NCI-H1105 treated with DMSO at 0.1 percent for 48 hours (cell line): ENCODE measurements at places on chromosomes 7 and 10.
A peak's percentile ranks its signal among the peaks of the same experiment; 100 is the strongest.

GRCh38 chr7:157459966-157460365 lies 123.2 kb downstream of the DNAJB6 start:
- DNase-seq = no peak

- DNase-seq = no peak
These were observed 252.2 kb downstream of the ELFN1 start for GRCh38 chr7:1922071-1922869.

DNA sequence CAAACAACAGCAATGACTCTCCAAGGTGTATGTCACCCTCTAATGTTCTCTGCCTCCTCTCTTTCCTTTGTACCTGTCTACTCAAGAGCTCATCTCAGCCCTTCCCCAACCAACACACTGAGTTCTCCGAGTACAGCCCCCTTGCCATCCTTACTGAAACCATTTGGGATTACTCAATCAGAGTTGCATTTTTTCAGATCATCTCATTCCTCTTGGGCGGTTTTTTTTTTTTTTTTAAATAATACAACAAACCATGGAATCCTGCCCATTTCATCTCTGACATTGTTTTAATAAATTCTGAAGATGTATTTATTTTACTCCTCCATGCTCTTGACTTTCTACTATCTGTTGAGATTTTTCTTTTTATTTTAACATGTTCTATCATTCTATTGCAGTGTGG lies 4.2 kb upstream of the CREB3L2 start:
- no peak for DNase-seq

DNA sequence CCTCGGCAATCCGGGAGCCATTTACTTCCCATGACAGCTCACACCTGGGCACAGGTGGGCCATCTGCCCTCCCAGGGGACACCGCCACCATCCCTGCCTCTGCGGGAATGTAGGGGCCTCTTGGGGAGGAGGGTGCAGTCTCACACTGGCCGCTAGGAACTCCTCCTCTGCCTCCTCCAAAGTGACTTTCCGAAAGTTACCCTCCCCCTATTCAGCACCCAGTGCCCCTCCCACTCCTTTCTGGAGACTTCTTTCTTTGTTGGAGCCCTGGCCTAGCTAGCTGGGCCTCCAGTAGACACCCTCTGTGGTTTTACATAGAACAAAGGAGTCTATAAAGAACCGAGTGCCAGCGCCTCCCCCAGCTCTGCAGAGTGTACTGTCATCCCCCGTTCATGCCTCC lies 45.8 kb upstream of the MNX1 start:
- no peak for DNase-seq

GRCh38 chr10:99394256-99394655 lies 36.2 kb downstream of the GOT1 start:
- peak; percentile 65 for DNase-seq

- DNase-seq = no peak
These were observed 464.5 kb downstream of the GRID1 start for GRCh38 chr10:85902051-85902450.

DNA sequence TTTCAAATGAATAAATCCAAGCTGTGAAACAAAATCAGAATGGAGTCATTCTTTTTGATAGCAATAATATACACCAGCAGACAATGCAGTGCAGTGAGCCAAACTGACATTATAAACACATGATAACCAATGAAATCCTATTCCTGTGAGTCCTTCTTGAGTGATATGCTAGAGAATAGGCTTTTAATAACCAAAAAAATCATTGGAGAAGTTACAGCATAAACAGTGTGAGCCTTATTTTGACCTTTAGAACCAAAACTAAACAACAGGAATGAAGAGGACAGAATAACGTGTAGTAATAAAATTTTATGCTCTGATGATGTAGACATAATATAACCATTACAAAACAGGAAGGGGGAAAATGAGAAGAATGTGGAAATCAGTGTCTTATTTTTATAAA lies 8.7 kb downstream of the HUS1 start:
- DNase-seq = no peak

DNA sequence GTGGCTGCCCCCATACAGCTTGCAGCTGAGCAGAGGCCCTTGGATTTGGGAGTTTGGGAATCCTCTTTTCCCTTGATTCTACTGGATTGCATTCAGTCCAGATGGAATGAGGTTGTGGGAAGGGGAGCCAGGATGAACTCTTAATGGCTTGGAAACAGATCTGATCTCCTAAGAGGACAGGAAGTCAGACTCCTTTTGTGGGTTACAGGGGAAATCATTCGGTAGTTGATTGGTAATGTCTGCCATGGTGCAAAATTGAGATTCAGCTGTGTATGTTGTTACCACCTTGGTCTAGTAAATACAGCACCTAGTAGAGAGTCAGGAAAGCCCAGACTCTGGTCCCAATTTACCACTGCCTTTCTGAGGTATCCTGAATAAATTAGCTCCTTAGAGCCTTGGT lies 144.2 kb upstream of the TNRC18 start:
- DNase-seq = no peak

- no peak for DNase-seq
These were observed 58.7 kb downstream of the MINDY3 start for GRCh38 chr10:15801641-15802040.

GRCh38 chr7:110224643-110225042 lies 866.3 kb upstream of the LRRN3 start:
- DNase-seq = no peak

DNA sequence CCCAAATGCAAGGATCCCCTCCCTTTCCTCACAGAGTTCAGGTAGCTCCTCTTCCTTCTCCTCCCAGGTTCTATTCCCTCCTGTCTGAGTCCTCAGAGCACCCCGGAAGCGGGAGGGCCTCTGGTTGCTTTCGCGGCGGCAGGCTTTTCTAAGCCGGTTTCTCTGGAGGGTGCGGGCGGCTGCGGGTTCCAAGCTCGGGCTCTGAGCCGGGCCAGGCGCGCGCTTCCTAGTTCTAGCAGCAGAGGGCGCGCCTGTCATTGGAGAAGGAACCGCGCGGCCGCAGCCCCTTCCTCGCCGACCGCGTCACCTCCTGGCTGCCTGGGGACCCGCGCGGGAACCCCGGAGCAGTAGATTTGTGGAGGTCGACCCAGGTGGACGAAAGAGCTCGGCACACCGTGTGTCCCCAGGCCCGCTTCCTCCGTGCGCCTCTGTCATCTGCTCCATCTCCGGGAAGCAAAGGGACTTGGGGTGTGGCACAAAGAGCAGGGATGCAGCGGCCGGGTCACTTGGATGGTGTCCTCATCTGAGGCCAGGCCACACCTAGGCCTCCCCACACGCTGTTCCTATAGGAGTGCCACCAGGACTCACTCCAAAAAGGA lies 389.0 kb upstream of the PODXL start:
- peak; percentile 62 for DNase-seq

GRCh38 chr10:114930320-114930719 lies 7.7 kb upstream of the TRUB1 start:
- no peak for DNase-seq
